ENCODE measurements at places on chromosomes 7 and 10.

DNA sequence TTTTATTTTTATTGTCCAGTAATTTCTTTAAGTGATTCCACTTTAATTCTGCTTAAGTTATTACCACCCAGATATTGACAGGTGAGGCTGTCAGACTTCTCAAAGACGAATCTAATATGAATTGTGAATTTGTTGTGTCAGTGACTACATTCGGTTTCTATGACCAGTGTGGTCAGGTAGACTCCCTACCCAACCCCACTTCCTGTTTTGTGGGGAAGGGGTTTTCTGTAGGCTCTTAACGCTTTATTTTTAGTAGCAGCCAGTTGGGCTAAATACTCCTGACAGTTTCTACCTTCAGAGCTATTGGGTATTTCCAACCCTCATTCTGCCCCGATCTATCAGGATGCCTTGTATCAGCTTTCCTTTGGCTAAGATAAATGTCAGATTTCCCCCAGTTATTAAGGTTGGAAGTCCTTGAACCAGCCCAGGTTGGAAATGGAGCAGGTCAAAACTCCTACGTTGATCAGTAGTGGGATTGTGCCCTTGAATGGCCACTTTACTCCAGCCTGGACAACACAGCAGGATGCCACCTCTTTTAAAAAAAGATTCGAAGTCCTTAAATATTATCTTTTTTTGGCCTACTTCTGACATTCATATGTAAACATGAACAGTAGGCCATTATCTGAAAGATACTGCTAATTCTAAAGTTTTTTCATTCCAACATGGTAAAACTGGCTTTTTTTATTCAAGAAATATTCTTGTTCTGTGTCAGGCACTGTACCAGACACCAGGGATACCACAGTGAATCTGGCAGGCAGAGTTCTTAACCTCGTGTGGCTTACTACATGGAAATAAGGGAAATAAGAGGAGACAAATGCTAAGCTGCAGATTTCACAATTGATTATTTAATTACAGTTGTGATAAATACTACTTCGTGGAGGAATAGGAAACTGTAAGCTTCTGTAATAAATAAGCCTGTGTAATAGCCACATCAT is 133.3 kb upstream of the SAMD8 start:
- DNase-seq = no peak

- DNase-seq = no peak
Observed at GRCh38 chr10:91996266-91996665, 72.7 kb downstream of the BTAF1 start.

GRCh38 chr7:106659963-106660861 is 746 bp downstream of the CCDC71L start:
- peak; percentile 75 for DNase-seq

- DNase-seq = peak; percentile 12
Observed at GRCh38 chr7:30612658-30613265, 18.1 kb downstream of the GARS1 start.

DNA sequence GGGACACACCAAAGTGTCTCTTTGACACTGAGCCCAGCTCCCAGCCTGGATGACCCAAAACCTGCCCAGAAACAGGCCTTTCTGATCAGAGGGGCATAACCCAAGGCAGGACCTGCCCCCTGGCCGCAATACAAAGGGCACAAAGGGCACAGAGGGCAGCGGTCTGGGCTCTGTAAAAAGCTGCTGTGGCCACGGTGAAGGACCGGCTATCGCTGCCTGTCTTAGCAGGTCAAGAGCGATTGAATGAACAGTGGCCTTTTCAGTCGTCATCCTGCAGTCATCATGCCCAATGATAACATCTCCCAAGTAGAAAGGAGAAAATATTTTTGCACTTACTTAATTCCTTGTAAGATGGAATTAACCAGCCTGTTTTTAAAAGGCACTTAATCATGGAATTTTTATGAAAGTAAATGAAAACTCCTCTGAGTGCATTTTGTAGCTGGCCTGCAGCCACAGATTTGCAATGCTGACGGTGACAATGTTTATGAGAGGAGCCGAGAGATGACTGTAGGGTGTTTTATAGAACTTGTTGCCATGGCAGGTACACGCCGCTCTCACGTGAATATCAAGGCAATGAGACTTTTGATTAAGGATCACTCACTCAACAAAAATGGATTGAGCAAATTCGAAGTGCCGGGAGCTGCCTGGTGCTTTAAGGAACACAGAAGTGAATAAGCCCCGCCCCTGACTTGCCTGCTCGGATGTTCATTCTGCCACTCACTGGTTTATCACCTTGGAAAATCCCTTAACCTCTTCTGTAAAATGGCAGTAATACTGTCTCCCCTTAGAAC is 47.3 kb upstream of the BHLHA15 start:
- DNase-seq = no peak

DNA sequence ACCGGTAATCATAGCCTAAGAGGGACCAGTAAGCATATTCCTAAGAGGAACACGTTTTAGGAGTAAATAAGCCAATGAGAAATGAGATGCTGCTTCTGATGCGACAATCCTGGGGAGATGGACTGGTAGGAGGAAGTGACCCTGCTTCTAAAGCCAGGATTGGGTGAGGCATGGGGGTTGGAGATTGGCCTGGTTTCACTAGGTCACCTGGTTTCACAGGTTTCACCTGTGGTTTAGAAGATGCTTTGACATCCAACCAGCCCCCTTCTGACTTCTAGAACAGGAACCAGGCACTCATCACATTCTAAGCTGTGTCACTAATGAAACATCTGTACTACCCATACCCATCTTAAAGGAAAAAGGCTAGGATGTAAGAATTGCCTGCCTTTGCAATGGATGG is 53.0 kb upstream of the BAMBI start:
- DNase-seq = no peak

- no peak for DNase-seq
Observed at GRCh38 chr7:26278770-26279169, 12.9 kb upstream of the SNX10 start.

DNA sequence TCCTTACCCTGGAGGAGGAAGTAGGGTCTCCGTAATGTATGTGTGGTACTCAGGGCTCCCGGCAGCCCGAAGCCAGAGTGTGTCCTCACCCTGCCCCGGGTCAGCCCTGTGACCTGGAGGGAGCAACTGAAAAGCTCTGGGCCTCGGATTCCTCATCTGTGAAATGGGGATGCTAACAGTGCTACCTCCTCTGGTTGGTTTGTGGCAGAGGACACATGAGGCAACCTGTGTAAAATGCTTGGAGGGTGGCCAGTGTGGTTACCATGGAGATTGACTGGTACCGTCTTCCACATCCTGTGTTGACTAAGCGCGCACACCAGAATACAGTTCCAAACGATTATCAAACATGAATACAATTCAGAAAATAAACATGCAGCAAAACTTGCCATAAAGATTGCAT is 163.8 kb upstream of the KLF6 start:
- no peak for DNase-seq

- peak; percentile 49 for DNase-seq
Observed at GRCh38 chr7:157355784-157356511, 19.1 kb downstream of the DNAJB6 start.

- DNase-seq = peak; percentile 81
Observed at GRCh38 chr7:45923290-45923689, 2.2 kb upstream of the IGFBP3 start.

All from AG10803 (cell line).